ENCODE measurements at places on chromosomes 11 and 22. TPM values are rescaled to one million over a fixed set of nuclear protein-coding genes. Genes with fewer than 3 reads are reported as not detected.
A peak's percentile ranks its signal among the peaks of the same experiment; 100 is the strongest.

GRCh38 chr22:19164425-19164824 is 14.1 kb downstream of the SLC25A1 start:
- DNase-seq, result no peak

DNA sequence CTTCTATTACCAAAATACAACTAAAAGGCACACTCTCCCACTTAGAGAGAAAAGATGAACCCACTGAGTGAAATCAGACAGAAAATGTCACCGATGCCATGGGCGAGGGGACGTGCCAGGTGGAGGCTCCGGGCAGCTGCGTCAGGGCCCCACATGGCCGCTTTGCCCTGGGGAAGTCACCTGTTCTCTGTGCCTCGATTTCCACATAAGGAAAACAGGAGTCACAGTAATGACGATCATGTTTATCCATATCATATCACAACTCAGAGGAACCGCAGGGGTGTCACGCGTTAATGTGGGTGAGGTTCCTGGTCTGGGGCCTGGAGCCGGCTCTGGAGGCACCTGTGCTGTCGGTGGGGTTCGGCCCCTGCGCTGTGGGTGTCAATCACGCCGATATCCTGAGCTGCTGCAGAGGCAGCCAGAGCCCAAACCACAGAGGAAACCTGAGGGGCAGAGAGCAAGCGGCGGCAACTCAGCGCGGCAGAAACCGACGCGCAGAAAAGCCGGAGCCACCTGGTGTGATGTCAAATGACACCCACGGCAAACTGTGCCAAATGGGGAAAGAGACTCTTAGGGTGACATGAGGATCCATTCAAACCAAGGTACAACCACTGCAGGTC is 243.7 kb downstream of the BRD1 start:
- no peak for DNase-seq

- no peak for DNase-seq
Observed at GRCh38 chr22:43269246-43269645, 73.9 kb downstream of the SCUBE1 start.

Gene SLC15A3
- total RNA-seq, result 3.9 TPM

- DNase-seq, result no peak
Observed at GRCh38 chr22:20463324-20464095, 25.9 kb upstream of the SCARF2 start.

DNA sequence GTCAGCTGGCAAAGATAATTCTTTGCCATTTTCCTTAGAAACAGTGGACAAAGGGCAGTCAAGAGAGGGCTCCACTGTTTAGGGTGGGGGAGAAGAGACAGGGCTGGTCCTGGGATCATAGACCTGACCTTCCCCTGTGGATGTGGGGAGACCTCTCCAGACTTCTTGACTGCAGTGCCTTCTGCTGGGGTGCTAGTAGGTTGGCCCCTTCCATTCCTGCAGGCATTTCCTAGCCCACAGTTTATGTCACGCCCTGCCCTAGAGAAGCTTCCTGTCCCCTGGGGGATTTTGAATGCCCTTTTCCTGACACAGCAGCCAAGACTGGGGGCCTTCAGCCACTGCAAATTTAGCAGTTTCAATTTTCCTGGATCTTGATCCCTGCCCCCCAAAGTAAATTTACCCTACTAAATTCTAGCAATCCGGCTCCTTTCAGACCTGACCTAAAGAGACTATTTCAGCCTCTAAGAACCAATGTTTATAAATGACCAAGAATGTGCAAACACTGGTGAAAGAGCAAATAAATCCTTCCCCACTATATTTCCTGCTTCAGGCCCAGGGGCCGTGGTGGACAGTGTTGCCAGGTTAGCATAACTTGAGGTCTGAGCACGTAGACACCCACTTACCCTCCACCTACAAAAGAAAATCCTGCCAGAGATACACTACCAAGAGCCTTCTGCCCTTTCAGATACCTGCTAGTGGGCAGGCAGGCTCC is 58.4 kb downstream of the PPFIBP2 start:
- DNase-seq, result peak; percentile 41

- no peak for DNase-seq
Observed at GRCh38 chr11:68032997-68033707, 2.7 kb downstream of the NDUFS8 start.

DNA sequence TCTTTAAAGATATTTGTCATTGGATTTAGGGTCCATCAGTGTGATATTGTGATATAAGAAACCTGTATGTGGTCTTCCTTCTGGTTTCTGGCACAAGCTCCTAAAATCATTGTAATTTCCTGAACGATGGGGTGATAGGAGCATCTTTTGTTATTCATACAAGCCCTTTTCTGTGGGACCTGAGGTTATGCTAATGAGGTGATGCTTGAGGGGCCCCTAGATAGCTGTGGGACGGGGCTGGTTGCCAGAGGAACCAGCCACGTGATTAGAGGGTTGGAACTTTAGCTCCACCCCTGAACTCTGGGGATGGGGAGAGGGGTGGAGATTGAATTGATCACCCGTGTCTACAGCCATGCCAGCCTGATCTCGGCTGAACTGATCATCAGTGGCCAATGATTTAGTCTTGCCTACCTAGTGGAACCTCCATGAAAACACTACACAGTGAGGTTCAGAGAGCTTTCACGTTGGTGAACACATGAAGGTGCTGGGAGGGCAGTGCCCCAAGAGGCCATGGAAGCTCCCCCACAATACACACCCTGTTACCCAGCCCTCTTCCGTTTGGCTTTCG is 62.8 kb downstream of the BCR start:
- no peak for DNase-seq

- peak; percentile 17 for DNase-seq
Observed at GRCh38 chr22:48739348-48740085, 1088.2 kb downstream of the BRD1 start.

GRCh38 chr11:30155428-30155827 is 75.4 kb upstream of the FSHB start:
- no peak for DNase-seq

DNA sequence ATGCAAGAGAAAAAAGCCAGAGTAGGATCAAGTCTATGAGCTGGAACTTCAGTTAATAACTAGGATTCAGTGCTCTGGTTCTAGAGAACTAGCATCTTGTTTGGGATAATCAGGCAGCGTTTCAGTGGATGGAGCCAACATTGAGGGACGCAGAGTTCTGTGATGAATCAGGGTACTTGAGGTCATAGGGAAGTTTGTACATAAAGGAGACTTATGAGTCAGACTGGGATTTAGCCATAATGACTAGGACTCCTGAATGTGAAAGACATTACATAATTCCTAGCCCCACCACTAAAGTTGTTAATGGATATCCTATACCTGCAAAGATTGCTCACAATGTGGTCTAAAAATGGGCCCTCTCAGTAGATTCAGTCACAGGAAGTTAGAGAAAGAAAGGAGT is 6.8 kb downstream of the SLN start:
- DNase-seq, result peak; percentile 87

DNA sequence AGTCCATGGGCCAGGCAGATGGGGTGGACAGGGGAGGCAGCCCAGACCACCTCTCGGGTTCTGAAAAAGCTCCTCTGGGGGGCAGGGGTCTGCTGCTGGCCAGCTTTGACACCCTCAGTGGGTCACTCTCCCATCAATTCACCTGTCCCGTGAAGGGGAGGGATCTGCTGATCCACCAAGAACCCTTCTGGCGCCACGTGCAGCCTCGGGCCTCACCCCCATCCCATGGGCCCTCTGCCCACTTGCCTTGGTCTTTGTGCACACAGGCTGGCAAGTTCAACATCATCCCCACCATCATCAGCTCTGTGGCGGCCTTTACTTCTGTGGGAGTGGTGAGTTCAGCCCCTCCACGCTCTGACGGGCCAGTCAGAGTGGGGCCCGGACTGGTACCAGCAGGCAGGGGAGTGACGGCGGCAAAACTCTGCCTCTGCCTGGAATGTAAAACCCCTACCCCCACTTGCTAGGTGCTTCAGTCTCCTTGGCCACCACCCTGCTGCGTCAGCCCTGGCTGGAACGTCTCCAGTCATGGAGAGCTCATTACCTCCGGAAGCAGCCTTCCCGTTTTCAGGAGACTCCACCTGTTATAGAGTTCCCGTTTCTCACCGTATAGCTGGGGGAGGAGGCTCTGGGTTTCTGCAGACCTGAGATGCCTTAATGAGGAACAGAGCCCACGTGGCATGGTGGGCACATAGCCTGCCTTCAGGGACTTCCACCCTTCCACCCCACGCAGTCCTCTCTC is 12.7 kb downstream of the PRG3 start:
- peak; percentile 77 for DNase-seq

DNA sequence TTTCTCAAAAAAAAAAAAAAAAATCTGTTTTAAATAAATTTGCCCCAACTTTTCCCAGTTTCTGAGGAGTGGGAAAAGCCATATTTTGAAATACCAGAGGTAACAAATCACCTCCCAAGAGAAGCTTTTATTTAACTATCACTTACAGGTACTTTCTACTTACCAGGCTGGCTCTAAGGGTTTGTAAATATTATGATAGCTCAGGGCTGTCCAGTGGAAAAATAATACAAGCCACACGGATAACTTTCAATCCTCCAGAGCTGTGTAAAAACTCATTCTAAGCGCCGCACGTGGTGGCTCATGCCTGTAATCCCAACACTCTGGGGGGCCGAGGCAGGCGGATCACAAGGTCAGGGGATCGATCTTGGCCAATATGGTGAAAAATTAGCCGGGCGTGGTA is 5.6 kb upstream of the SEC14L4 start:
- no peak for DNase-seq

Gene KCNK4
- total RNA-seq, result 0.23 TPM

DNA sequence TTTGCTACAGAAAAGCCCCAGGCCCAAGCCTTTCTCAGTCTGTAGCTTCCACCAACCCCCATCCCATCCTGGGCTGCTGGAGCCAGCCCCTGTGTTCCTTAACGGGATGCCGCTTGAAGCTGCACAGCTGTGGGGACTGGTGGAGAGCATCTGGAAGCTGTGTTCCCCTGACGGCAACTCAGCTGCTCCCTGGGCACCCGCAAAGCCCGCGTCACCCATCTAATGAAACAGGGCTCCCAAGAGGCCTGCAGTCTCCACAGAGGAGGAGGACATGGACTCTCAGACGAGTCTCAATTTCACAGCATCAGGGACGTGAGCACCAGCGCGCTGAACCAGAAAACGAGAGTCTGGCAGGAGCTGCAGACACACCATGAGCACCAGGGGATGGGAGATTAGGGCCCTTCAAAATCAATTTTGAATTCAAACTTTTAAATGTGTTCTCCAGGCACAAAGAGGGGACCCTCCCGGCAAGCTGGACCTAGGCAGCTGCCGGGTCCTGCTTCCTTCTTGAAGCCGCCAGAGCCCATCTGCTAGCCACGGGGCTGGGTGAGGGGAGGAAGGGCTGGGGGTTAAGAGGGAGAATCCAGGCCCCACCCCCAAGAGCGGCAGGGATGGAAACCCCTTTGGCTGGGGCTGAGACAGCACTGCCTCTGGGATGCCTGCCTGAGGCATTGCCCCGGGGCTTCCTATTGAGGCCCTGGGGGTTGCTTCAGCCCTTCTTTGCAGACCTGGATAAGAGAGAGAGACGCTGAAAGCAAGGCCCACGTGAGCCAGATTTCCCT is 21.0 kb downstream of the LMO1 start:
- DNase-seq, result no peak

Gene CDC42EP1
- 11.8 TPM for total RNA-seq

DNA sequence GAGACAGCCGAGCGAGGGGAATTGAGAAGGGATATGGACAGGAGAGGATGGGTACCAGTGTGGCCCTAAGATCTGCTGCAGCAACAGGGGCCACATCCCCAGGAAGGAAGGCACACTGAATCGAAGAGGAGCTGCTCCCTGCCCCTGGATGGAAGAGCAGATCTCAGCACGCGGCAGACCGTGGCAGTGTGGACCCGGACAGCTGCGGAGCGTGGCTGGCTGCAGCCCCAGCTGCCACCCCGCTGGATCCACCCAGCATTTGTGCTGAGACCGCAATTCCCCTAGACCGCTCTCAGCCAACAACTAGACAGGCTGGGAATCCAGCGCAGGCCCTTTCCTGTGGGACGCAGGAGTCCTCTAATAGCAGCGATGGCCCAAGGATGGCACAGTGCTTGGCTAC is 94.7 kb downstream of the NECTIN1 start:
- DNase-seq, result no peak

- no peak for DNase-seq
Observed at GRCh38 chr11:90355200-90355599, 132.4 kb upstream of the CHORDC1 start.

DNA sequence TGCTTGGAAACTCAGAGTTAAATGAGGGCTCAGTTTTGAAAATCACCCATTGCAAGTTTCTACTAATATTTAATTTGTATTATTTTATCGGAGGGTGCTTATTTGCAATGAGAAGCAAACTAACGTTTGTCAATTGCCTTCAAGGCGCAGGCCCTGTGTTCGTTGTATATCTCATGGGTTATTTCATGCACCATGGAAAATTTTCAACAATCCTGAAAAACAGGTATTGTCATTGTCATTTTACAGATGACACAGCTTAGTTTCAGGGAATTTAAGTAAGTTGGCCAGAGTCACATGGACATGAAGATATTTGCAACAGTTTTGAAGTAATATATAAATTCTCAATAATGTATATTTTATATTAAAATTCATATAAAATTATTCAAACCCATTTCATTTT is 157.7 kb upstream of the MTMR2 start:
- DNase-seq, result no peak

- peak; percentile 1 for DNase-seq
Observed at GRCh38 chr11:13667245-13667644, 1.2 kb upstream of the FAR1 start.

- no peak for DNase-seq
Observed at GRCh38 chr11:131373095-131373725, 2.8 kb downstream of the NTM start.

GRCh38 chr11:111726301-111726713 is 39.9 kb downstream of the PPP2R1B start:
- no peak for DNase-seq

DNA sequence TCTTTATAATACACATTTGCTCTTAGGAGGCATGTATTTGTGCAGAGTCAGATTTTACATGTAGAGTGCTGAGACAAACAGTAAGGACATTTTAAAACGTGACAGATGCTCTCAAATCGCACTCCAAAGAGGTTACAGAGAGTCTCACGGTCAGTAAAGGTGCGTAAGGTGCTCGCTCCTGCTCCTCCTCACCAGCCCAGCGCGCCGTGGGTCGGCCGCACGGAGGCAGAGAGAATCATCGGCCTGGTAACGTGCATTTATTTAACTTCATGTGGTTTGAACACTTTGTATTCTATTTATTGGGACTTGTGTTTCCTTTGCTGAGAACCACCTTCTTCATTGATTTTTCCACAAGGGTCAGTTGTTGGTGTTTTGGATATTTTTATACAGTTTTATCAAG is 900.1 kb downstream of the BRD1 start:
- no peak for DNase-seq

Gene P2RY2
- not detected for total RNA-seq

DNA sequence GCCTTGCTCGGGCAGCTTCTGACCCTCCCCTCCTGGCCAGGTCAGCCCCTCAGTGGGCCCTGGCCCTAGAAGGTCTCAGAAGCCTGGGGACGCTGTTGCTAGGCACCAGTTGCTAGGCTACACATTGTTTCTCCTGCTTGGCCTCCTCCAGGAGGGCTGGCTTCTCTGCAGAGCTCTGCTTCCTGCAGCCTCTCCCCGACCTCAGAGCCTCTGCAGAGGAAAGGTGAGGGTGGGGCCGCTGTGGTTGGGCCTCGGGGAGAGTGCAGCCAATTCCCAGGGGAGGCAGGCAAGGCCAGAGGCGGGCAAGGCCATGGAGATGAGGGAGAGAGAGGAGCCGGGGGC is 27.6 kb upstream of the LRRC10B start:
- peak; percentile 54 for DNase-seq

Measured in Daoy (cell line).